ENCODE measurements at places on chromosomes 5 and 9. TPM values are rescaled to one million over a fixed set of nuclear protein-coding genes. Genes with fewer than 3 reads are reported as not detected.

PFN3 gene
- total RNA-seq, result not detected

PCDHA1 gene
- total RNA-seq, result not detected

PRXL2C gene
- total RNA-seq, result 9.0 TPM

SPINK13 gene
- not detected for total RNA-seq

NOXA1 gene
- total RNA-seq, result not detected

MAMDC2 gene
- total RNA-seq, result 5.6 TPM

CNTNAP3B gene
- total RNA-seq, result 2.2 TPM

TIMD4 gene
- total RNA-seq, result not detected

MCTP1 gene
- not detected for total RNA-seq

IL12B gene
- not detected for total RNA-seq

ZNF454 gene
- under 0.01 TPM for total RNA-seq

ROPN1L gene
- 0.28 TPM for total RNA-seq

PCDHGB5 gene
- total RNA-seq, result 17.5 TPM

SPATA31C1 gene
- total RNA-seq, result not detected

CPLANE1 gene
- 17.9 TPM for total RNA-seq

IL13 gene
- not detected for total RNA-seq

ECM2 gene
- 0.36 TPM for total RNA-seq

PRRX2 gene
- 12.7 TPM for total RNA-seq

TMEM215 gene
- not detected for total RNA-seq

C5orf24 gene
- 29.8 TPM for total RNA-seq

C9orf153 gene
- not detected for total RNA-seq

COX7C gene
- total RNA-seq, result 210 TPM

DPYSL3 gene
- 50.2 TPM for total RNA-seq

P4HA2 gene
- 225 TPM for total RNA-seq

GABRA1 gene
- not detected for total RNA-seq

FOXD4L3 gene
- total RNA-seq, result not detected

ZNF367 gene
- total RNA-seq, result 4.7 TPM

TMEM171 gene
- total RNA-seq, result 3.3 TPM

TNC gene
- total RNA-seq, result 170 TPM

CDH9 gene
- not detected for total RNA-seq

APBA1 gene
- total RNA-seq, result 3.8 TPM
